ENCODE measurements at places on chromosomes 1 and 21.

- peak; percentile 55 for DNase-seq
Measured at GRCh38 chr1:9628541-9629444, 22.7 kb upstream of the PIK3CD start.

- DNase-seq = no peak
Measured at GRCh38 chr1:86972262-86972661, 57.8 kb downstream of the HS2ST1 start.

GRCh38 chr21:16969636-16970035, 543.2 kb upstream of the CXADR start:
- DNase-seq = no peak

- DNase-seq = no peak
Measured at GRCh38 chr1:246274186-246274585, 232.9 kb downstream of the SMYD3 start.

GRCh38 chr1:76840278-76840677, 27.0 kb upstream of the ST6GALNAC5 start:
- DNase-seq = no peak

DNA sequence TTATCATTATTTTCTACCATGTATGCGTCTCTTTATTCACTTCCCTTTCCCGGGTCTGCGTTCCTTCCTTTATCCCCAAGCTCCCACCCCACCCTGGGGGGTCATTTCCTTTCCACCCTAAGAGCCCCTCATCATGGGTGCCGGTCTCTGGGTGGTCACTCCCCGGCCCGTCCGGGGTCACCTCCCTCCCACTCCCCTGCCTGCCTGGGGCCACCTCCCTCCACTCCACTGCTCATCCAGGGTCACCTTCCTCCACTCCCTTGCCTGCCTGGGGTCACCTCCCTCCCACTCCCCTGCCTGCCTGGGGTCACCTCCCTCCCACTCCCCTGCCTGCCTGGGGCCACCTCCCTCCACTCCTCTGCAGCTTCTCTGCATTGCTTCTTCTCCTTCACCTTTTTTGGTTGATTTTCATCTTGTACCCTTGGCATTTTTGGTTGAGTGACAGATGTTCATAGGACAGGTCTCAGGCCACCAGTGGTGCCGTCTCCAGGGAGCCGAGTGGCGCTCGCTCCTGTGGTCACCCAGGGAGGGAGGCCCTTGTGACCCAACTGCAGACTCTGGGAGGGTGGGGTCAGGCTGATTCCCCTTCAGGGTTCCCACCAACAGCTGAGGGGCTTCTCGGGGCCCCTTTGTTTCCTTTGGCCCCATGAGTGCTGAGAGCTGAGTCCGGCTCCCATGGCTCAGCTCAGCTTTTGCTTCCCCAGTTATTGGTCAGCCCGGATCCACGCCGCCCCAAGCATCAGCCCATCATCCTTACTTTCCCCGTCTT, 48.6 kb upstream of the PCBP3 start:
- no peak for DNase-seq

GRCh38 chr1:161900160-161900559, 123.5 kb downstream of the OLFML2B start:
- no peak for DNase-seq
